ENCODE measurements at places on chromosomes 1 and 21.

GRCh38 chr1:203593723-203594122, 32.9 kb upstream of the ATP2B4 start:
- peak; percentile 85 for ATAC-seq

GRCh38 chr21:26544201-26544775, 28.8 kb downstream of the CYYR1 start:
- no peak for ATAC-seq

DNA sequence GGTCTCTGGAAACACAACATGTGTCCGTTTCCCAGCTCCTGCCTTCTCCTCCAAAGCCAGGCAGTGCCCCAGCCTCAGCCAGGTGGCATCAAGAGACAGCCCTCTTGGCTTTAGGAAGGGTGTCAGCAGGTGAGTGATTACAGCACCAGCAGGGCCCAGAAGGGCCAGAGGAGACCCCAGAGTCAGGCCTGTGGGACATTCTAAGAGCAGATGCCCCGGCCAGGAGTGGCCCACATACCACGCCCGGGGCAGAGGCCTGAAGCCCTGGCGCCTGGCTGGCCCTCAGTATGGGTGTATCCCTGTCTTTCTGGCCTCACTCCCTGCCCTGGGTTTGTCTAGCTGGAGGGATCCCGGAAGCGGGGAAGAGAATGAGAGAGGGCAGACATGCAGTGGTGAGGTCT, 109.2 kb downstream of the CASZ1 start:
- ATAC-seq, result no peak

- ATAC-seq, result peak; percentile 91
Observed at GRCh38 chr1:85297855-85298629, 21.6 kb upstream of the BCL10 start.

GRCh38 chr1:28064064-28064463, 24.3 kb downstream of the EYA3 start:
- peak; percentile 41 for ATAC-seq

Measured in activated CD4-positive, CD25-positive, alpha-beta regulatory T cell treated with anti-CD3 and anti-CD28 coated beads, Interleukin-2, amount 50 U/mL, for 24 hours (primary cell).